Stimulated activated CD4-positive, alpha-beta T cell treated with anti-CD3 and anti-CD28 coated beads, TNF-alpha, amount 100 ng/mL, for 1 hour (primary cell): ENCODE measurements at places on chromosomes 1 and 21.

- DNase-seq: no peak
Observed at GRCh38 chr1:162977944-162978568, 91.1 kb upstream of the RGS4 start.

- no peak for DNase-seq
Observed at GRCh38 chr1:14689996-14690615, 91.6 kb downstream of the KAZN start.

DNA sequence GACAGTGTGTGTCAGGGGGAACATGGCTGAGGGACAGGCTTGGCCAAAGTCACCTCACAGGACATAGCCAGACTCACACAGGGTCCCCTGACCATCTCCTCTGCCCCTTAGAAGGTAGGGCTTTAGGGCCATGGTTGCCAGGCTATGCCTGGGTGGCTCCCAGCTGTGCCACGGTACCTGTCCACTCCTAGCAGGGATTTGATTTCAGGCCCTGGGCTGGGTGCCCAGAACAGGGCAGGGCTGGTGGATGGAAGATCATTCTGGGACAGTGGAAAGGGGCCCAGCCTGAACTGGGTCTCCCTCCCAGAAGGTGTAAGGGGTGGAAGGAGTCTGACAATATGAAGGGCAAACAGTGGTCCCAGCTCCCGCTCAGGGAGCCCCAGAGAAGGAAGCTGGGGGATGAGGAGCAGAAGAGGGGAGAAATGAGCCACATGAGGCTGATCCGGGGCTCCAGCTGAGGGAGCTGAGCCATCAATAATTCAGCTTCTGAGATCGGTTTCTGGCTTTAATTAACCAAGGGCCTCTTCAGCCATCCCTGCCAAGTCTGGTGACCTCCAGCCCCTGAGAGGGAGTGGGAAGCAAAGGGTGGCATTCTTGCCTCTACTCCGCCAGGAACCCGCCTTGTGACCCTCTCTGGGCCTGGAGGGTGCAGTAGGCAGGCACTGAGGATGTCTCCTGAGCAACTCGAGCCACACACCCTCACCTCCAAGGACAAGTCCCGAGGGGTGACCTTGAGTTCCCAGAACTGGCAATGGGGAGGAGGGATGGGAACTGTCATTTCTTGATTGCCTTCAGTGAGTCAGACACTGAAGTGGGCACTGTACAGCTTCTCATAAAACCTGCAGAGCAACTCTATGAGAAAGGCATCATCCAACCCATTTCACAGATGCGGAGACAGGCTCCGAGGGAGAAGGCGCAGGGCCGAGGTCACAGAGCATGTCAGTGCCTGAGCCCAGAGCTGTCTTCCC, 2.1 kb downstream of the CD164L2 start:
- no peak for DNase-seq

DNA sequence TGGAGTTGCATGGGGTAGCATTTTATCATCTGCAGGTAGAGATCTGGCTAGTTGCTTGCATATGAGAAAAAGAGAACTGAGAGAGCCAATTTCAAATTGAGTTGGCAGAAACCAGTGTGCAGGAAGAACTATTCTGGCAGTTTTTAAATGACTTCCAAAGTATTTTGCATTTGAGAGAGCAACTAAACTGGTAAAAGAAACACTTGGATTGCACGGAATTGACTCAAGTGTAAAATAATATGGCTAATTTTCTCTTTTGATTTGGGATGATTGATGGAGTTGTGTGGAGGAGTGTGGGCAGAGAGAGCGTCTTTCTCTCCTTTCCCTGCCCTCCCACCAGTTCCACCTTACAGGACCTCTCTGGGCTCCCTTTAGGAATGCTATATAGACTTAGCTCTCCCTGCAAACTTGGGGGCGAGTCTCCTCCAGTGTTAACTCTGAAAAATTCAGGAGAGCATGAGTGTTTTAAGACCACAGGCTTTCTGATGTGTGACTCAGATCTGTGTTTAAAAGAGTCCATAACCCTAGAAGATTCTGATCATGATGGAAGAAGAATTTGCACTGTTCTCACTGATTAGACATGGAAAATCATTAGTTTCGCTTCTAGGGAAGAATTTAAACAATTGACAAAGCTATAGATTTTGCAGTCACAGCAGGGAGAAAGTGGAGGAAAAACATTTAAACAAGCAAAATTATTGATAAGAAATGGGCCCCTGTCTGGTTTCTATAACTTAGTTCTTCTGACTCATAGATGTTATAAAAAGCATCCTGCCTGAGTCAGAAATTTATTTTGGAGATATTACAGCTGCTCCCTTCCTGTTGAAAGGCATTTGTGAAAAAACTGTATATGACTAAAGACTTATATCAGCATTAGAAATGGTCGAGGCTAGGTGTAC, 24.9 kb upstream of the CTBS start:
- no peak for DNase-seq

GRCh38 chr1:61300899-61301298, 218.5 kb downstream of the NFIA start:
- DNase-seq: no peak

DNA sequence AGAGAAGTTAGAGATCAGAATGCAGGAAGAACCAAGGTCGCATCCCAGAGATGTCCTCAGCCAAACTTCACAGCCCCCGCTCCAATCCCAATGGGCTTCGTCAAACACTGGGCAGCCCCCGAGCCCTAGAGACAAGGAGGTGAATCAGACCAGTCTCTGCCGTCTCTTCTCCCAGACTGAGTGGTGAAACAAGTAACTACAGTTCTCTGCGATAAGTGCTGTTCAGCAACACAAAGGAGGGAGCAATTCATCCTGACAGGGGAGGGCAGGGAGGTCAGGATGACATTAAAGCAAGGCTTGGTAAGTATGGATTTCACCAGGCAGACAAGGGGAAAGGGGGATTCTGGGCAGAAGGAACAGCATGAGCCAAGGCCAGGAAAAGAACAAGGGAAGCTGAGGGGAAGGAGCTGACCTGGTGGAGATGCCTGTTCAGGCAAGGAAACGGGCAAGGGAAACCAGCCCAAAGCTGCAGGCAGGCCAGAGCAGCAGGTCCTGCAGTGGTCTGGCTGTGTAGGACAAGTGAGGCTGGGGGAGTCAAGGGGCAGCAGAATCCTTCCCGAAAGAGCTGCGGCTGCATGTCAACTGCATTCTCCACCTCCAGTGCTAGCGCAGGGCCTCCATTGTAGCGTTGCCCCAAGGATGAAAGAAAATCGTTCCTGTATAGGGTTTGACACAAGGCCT, 13.6 kb upstream of the ERI3 start:
- DNase-seq: no peak

DNA sequence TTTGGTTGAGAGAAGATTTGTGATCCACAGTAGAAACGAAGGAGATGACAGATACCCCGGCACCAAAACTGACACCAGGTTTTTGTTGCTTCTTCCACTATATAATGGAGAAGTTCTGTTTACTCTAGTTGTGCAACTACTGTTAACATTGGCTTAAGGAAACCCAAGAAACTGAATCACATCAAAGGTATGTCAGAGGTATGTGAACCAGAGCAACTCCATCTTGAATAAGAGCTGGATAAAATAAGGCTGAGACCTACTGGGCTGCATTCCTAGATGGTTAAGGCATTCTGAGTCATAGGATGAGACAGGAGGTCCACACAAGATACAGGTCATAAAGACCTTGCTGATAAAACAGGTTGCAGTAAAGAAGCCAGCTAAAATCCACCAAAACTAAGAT, 173.7 kb upstream of the CAMK1G start:
- DNase-seq: no peak

- DNase-seq: no peak
Observed at GRCh38 chr21:43328958-43329691, 97.8 kb downstream of the SIK1 start.

DNA sequence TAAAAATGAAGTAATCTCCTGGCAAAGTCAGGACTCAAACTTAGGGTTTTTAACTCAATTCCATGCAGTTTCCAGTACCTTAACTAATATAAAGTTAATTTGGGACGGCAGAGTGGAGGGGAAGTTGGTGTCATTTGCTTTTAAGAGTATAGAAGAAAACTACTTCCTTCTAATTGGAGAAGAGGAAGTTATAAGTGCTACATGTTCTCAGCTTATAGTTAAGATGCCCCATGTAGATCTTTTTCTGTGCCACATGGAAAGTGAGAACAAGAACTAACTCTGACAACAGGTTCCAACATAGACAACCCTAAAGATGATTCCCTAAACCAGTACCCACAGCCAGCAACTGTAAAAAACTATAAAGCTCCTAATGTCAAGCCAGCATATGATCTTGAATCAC, 11.5 kb downstream of the RRAGC start:
- DNase-seq: no peak

DNA sequence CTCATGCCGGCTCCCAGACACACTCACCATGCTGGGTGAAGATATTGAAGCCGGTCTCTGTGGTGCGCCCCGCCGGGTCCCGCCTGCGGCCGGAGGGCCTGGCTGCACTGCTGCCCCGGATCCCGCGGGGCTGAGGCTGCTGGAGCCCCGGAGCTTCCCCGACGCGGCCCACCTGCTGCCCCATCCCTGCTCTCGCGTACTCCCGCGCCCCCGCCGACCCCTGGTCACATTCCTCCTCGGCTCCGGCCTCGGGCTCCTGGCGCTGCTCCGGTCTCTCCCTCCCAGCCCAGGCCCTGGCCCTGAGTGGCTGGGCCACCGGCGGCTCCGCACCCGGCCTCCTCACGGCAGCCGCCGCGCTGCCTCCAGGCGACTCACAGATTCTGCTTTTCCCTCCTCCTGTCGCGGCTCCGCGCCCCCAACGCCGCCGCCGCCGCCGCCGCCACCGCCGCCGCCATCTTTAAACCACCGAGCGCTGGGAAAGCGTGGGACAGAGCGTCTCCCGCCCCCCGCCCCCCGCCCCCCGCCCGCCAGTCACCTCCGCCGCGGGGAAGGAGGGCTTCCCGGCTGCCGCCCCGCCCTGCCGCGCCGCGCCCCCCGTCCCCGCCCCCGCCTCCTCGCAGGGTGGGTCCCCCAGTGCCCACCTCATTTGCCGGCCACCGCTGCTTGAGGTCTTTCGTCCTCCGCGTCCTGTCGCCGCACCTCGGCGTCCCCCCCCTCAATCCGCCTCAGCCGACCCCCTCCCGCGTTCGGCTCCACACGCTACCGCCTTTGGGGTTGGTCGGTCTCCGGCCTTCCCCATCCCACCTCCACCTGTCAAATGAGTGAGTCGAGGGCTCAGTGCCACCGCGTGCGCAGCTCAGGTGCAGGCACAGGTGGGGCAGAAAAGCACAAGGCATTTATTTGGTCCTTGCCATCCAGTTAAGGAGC, at the start of gene ABL2:
Gene ABL2, minus strand, starts transcription at position 464 of the 927 bp plus-strand sequence. Its CDS starts 280 bp downstream, at position 184.
- DNase-seq: no peak

DNA sequence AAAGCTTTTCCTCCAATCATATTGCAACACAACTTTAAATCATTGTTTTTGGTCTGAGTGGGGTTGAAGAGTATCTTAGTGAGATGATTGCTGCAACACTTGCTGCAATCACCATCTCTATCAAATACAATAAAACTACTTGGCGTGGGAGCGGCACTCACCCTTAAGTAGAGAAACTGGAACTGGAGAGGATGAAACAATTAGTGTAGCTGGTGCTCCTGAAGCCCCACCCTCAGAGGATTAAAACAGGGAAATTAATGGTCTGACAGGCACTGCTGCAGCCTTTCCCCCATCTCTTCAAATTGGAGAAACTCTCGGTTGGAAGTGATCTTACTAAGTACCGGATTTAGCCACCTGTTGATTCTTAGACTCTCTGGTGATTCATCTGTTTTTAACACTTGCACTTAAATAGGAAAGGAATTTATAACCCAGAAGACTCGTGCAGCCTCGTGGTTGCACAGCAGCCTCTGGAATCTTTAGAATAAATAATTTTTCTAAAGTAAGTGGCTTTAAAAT, 80.5 kb upstream of the KIF26B start:
- DNase-seq: no peak

GRCh38 chr21:17461582-17461981, 51.3 kb upstream of the CXADR start:
- no peak for DNase-seq

DNA sequence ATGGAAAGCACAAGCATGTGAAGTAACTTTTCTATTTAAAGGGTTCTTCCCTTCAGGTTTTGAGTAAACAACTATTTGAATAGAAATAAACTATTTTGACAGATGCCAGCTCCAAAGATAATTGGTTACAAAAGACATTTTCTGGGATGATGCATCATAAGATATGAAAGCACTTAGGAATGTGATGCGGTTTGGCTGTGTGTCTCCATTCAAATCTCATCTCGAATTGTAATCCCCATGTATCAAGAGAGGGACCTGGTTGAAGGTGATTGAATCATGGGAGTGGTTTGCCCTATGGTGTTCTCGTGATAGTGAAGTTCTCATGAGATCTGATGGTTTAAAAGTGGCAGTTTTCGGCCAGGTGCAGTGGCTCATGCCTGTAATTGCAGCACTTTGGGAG, 6.4 kb downstream of the DISP1 start:
- no peak for DNase-seq

GRCh38 chr1:77322061-77322900, 40.5 kb downstream of the AK5 start:
- no peak for DNase-seq

- DNase-seq: no peak
Observed at GRCh38 chr1:113868387-113869083, 3.0 kb downstream of the PTPN22 start.

- no peak for DNase-seq
Observed at GRCh38 chr1:29708796-29709703, 472.7 kb downstream of the PTPRU start.

DNA sequence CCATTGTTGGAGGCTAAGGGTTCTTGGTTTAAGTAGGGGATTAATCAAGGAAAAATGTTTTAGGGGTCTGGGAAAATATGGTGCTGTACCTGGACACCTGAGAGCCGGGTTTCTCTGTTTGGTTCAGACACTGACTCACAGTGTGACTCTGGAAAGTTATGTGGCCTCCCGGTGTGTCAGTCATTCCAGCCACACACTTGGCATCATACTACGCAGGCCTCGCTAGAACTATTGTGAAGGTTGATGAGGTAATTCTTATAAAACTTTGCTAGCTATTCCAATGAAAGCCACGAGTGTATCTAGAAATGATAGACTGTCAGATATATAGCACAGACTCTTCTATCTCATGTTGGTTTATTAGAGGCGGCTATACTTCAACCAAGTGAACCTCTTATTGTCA, 4.8 kb upstream of the CAMSAP2 start:
- DNase-seq: no peak

DNA sequence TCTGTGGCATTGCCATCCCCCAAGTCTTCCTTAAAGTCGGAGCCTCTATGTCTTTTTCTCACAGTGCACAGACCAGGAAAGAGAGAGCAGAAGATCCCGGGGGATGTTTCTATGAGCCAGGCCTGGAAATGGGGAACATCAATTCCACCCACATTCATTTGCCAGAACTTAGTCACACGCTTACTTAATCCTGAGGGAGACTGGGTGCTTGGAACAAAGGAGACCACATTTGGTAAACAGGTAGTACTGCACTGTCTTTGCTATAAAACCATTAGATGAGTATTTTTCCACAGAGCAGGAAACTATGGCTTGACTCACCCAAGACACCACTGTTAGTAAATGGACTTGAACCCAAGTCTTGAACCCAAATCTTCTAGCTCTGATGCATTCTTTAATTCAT, 60.7 kb upstream of the CTTNBP2NL start:
- DNase-seq: no peak
